ENCODE measurements at places on chromosomes 5 and 9.

DNA sequence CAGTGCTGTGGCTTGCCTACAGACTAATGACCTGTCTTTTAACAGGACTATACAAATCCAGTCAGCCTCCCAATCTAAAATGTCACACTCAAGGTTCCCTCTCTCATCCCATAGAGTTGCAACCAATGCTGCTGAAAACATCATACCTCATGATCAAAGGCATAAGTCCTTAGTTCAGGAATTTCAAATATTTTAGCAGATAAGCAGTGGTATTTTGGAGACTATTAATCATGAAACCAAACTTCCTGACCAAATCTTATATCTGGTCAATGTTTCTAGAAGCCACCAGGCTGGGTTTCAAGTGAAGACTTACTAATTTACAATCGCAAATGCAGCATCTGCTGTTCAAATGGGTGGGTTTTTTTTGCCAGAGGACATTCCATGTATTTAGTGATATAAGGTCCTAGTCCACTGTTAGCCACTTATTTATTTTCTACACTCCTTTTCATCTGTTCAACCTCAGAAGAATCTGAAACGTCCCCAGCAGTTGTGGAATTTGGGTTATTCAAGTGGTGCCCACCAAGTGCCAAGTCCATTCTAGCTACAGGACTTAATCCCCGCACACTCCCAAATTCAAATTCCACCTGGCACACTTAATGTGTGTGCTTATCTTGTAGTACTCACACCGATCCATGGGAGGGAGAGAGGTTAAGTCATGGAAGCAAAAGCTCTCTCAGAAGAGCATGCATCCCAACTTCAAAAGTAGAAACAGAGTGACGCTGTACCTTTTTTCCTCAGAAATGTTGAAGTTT lies 5.8 kb downstream of the TAS2R1 start:
- DNase-seq, result no peak

DNA sequence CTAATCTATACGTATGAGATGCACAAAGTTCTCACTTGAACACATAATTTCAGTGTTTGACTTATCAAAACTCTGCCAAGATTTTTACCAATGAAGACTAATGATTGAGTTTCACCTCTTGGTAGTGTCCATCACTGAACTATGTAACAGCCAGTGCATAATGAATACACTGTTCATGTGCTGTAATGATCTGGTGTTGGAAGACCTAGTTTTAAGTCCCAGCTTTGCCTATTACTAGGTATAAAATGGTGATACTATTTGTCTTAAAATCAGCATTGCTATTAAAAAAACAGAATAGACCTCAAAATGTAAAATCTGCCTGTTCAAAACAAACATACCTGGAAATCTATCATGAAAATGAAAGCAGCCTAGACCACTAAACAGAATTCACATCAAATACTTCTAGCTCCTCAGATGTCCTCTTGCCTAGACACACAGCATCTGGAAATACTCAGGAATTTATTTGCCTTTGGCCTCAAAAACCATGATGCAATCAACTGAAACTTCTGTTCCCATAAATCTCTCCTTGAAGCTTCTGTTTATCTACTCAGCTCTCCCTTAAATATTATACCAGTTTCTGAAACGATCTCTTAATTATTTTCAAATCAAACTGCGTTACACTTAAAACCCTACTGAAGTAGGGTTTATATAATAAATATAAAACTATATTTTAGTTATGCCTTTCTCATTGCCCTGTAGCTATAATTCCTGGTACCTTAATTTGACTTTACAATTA lies 38.1 kb downstream of the MRPS27 start:
- DNase-seq, result peak; percentile 66

DNA sequence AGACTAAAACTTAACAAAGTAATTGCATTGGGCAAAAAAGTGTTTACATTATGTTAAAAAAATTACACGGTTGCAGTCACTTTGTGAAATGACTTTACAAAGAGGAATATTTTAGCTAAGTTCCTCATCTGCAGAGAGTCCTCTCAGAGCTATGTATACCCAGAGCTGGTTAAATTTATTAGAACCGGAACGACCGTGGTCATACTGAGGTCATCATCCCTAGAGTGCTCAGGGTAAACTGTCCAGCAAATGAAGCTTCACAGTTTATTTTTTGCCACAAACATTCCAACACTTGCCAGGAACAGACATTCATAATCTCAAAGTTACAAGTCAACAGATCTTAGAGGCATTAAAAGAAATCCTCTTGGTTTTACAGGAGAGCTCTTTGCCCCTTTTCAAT lies 897 bp downstream of the ROPN1L start:
- no peak for DNase-seq

DNA sequence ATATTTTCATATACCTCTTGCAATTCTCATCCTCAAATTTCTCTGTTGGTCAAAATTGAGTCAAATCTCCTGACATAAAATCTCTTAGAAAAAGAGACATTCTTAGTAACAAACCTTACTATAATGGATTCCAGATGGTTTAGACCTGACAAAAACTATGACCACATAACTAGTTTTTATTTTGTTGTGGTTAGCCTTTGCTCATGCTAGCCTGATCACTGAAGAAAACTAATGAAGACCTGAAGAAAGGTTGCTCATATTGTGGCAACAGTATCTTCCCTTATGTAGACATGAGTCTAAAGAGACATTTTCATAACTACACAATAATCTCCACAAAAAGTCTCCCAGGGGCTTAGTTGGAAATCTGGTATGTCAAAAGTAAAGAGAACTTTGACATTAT lies 274.1 kb upstream of the TMEM161B start:
- DNase-seq, result no peak

- no peak for DNase-seq
Observed at GRCh38 chr5:145130996-145131395, 704.1 kb downstream of the PRELID2 start.

DNA sequence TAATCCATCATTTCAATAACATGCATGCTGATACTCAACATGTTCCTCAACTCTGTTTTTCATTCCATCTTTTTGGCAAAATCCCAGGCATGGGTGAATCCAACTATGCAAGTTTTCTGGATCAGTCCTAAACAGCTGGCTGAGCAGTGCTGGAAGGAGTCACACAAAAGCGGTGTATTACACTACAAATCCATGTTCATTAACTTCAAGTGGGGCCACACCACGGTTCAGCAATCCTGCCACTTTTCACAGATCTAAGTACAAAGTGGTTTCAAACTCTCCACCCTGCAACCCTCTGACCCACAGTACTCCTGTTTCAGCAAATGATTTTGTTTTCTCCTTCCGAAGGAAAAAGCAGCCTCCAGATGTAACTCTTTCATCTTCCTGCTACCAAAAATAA lies 222.5 kb downstream of the EPB41L4A start:
- DNase-seq, result no peak

DNA sequence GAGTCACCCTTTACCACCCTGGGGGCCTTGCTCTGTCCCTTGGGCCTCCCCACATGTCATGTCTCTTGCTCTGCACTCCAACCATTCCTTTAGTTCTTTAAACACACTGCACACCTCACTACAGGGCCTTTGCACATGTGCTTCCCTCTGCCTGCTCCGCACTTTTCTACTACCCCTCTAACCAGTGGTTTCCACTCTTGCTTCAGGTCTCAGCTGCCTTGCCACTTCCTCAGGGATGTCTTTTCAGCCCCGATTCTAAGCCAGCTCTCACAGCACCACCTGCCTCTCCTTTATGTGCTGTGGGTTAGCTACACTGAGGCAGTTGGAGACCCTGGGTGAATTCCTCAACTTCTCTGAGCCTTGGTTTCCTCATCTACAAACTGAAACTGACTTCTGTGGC lies 34.6 kb upstream of the GABBR2 start:
- DNase-seq, result no peak

DNA sequence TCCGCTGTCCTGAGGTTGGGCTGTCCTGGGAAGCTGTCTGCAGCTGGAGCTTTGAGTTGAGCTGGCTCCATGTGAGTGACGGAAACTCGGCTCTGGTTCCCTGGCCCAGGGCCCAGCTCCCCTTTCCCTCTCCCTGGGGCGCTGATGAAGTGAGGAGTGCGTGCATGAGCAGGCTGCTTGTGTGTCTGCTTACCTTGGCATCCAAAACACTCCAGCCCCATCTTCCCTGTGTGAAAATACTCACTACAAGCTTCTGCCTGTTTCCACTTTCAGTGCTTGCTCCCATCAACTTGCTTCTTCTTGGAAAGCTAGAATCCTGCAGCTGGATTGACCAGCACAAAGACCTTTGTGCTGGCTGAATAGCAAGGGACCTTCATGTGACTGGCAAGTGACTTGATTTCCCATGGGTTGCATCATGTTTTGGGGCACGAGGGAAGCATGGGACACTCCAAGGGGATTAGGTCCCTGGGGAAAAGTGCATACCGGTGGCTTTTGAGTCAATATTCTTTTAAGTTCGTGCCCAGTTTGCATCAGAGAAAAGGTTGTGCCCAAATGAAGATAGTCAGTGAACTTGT lies 198.1 kb downstream of the GADD45G start:
- DNase-seq, result no peak

DNA sequence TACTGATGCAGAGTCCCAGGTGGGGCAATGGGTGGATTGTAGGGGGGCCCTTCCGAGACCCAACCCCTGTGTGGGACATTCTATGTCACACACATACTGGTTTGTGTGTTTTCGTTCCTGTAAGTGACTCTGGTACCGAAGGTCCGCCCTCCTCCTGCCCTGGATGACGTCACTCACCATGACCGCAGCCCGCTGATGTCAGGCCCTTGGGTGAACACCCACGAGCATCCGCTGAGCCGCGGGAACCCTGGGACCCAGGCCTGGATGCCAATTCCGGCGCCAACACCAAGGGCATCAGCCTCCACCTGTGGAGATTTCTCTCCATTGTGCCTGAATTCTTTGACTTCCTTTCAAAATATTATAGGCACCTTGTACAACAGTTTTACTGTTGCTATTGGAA lies 184.3 kb downstream of the MTRR start:
- DNase-seq, result no peak

GRCh38 chr9:4811824-4812223 lies 19.1 kb downstream of the RCL1 start:
- no peak for DNase-seq

DNA sequence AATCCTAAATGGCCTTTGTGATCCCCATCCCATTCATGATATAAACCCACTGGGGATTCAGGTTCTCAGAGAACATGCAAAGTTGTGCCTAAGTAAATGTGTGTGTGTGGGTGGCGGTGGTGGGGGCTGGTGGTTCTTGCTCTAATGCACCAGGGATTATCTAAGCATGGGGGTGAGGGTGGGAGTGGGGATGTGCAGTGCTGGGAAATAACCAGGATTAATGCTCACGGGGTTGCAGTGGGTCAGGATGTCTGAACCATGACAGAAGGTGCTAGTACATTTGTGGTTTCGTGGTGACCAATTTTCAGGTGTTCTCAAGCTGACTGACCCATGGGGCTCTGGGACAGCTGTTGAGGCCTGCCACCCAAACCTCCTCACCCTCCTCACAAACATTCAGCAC lies 101.0 kb downstream of the ZNF608 start:
- no peak for DNase-seq

- no peak for DNase-seq
Observed at GRCh38 chr9:14313951-14314423, at the start of gene NFIB. TSS of gene NFIB (minus strand) at chr9:14314141. CDS start at chr9:14313511, 630 bp downstream.

- DNase-seq, result no peak
Observed at GRCh38 chr9:69932901-69933300, 110.7 kb upstream of the MAMDC2 start.

- DNase-seq, result peak; percentile 75
Observed at GRCh38 chr5:172795318-172795977, 24.5 kb upstream of the DUSP1 start.

GRCh38 chr9:101706261-101706798 lies 32.1 kb downstream of the GRIN3A start:
- DNase-seq, result no peak

DNA sequence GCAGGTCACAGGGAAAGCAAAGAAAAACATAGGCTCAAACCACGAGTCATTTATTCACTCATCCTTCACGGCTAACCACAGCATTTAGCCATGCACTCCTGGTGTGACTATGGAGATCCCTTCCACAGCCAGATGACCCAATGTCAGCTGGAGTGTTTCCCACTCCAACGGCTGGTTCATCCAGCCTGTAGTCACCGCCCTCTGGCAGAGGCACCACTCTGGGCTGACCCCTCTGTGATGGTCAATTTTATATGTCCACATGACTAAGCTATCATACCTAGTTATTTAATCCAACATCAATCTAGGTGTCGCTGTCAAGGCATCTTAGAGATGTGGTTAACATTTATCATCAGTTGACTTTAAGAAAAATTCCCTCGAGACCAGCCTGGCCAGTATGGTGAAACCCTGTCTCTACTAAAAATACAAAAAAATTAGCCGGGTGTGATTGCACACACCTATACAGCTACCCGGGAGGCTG lies 9.5 kb upstream of the PHF19 start:
- DNase-seq, result no peak

GRCh38 chr5:6454628-6455053 lies 6.0 kb downstream of the UBE2QL1 start:
- no peak for DNase-seq

GRCh38 chr9:88741335-88741734 lies 206.4 kb downstream of the NXNL2 start:
- no peak for DNase-seq

DNA sequence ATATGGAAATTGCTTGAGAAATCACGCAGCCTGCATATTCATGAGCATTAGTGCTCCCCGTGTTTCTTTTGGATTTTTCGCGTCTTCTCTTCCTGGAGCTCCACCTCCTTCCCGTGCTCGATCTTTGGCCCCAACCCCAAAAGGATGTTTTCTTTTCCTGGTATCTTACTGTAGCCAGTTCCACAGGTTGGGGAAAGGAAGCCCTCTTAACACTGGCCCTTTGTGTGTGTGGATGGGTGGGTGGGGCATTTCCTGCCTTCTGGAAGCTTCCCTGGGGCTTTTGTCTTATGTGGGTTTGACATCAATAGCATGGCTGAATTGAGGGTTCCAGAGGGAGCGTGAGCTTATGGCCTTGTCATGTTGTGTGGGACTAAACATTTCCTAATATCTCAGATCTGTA lies 21.9 kb downstream of the STXBP1 start:
- no peak for DNase-seq

DNA sequence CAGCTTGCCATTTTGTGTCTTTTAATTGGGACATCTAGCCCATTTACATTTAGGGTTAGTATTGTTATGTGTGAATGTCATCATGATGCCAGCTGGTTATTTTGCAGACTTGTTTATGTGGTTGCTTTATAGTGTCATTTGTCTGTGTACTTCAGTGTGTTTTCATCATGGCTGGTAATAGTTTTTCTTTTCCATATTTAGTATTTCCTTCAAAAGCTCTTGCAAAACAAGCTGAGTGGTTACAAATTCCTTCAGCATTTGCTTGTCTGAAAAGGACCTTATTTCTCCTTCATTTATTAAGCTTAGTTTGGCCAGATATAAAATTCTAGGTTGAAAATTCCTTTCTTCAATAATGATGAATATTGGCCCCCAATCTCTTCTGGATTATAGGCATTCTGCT lies 28.5 kb upstream of the TNFSF15 start:
- DNase-seq, result no peak
